ENCODE measurements at places on chromosomes 6 and 20. TPM values are rescaled to one million over a fixed set of nuclear protein-coding genes. Genes with fewer than 3 reads are reported as not detected.

The USP49 gene
- 25.1 TPM for total RNA-seq

- peak; percentile 54 for DNase-seq
Observed at GRCh38 chr6:165889636-165890403, 226.8 kb upstream of the PDE10A start.

GRCh38 chr6:96015518-96016333 is at the start of gene FUT9:
TSS of gene FUT9 (plus strand) at chr6:96015974. CDS start at chr6:96203156, 187,182 bp downstream.
- peak; percentile 47 for DNase-seq

GRCh38 chr20:15597306-15597705 is 975.9 kb downstream of the KIF16B start:
- DNase-seq, result no peak

The PLTP gene
- 61.0 TPM for total RNA-seq

The TGM2 gene
- total RNA-seq, result 1.2 TPM
